Activated T-cell treated with anti-CD3 and anti-CD28 coated beads for 1 hour (primary cell): ENCODE measurements at places on chromosomes 7 and 10.

DNA sequence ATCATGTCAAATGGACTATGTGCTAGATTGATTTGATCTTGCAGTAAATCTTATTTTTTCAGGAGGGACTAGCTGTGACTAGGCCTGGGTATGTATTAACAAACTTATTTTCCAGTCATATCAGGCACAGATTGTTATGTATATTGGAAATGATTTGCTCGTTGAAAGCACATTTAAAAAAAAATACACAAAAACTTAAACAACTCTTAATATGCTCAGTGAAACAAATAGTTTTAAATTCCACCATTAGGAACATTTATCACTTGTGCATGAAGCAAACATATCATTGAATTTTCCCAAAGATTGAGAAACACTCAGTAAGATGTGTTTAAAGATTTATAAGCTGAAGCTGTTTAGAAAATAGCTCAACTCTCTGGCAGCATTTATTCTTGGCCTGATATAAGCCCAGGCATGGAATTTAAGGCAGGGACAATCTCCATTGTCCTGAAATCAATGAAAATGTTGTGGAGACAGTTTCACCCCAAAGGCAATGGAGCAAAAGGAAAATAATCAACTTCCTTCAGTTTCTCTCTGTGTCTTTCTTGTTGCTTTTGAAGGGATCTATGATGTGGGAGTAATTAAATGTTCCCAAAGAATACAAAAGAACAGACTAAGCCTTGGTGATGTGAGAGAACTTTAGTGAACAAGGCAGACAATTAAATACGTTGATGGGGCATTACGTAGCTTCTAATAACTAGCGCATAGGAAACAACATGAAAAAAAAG lies 250.3 kb downstream of the GPR37 start:
- DNase-seq, result no peak

DNA sequence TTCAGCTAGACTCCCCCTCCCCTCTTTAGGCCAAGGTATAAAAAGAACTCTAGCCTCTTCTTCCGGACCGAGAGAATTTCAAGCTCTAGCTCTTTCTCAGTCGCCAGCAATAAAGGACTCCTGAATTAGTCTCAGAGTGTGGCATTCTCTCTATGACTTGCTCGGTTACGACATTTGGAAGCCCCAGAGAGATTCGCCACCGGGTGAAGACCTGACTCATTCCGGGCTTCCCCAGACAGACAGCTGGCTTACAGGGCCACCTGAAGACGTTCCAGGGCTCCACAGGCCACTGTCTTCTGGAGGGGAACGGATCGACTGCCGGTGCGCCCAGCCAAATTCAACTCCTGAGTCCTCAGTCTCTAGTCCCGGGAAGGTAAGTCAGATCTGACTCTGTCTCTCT lies at the start of gene AKR1B15:
AKR1B15 (plus strand) TSS at position 234 of the 400 bp plus-strand sequence. CDS start 15,510 bp downstream, outside the sequence.
- no peak for DNase-seq

DNA sequence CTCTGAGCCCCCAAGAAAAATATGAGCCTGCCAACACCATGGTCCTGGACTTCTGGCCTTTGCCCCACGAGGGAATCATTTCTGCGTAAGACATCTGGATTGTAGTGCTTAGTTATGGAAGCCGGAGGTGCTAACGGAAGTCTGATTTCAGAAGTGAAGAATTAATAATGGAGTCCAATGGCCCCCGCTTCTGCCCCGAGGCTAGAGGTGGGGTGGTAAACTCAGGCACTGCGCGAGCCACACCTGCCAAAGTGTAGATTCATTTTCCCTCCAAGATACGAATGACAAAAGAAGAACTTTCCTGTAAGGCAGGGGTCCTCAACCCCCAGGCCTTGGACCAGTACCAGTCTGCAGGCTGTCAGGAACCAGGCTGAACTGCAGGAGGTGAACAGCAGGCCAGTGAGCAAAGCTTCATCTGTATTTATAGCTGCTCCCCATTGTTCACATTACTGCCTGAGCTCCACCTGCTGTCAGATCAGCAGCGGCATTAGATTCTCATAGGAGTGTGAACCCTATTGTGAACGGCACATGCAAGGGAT lies 22.3 kb downstream of the CNPY1 start:
- no peak for DNase-seq

DNA sequence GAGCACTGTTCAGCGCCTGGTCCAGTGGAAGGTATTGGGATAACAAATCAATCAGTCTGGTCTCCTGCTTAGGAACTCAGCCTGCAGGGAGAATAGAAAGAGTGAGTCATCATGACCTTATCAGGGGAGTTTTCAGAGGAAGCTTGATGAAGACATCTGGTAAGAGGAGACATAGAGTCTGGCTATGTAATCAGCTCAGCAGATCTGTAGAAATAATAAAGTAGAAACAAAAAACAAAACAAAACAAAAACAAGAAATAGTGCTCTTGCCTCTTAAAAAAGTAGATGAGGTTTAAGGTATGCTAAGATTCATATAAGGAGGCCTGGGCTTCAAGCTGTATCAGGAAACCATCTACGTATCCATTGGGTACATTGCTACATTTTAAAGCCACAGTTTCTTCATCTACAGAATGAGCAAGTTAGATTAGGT lies 14.4 kb downstream of the TAS2R41 start:
- DNase-seq, result no peak

DNA sequence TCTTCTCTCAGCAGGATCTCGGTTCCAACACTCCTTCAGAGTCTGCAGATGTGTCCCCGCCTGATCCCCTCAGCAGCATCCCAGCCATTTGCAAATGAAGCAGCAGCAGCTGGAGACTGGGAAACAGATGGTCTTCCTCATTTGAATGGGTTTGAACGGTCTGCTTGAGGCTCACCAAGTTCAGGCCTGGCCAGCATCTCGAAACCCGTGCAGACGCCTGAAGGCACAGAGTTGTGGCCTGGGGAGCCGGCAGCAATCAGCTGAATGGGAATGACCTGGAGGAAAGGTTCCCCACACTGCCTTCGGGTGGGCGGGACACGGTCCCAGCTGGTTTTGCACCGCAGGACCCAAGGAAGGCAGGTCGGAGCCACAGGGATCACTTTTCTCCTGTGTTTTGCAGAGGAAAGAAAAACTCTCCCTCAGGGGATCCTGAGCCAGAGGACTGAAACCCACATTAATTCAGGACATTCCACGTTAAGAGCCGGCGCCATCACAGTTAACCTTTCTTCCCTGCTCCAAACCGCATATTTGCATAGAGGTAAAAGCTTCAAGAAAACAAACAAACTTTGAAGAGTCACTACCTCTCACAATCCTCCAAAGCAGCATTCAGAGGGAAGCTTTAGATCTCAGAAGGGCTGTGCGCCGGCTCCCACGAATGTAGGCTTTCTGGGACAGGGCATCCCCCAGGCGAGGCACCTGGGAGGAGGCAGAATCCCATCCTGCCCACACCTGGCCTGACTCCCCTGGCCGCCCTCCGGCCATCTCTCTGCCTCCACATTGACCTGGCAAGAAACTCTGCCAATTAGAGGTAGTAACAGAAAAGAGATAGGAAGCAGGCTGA lies 17.7 kb downstream of the FGFR2 start:
- no peak for DNase-seq

- no peak for DNase-seq
Measured at GRCh38 chr7:34622771-34623250, 35.2 kb upstream of the NPSR1 start.

GRCh38 chr7:98137826-98138151 lies 31.1 kb downstream of the LMTK2 start:
- no peak for DNase-seq

DNA sequence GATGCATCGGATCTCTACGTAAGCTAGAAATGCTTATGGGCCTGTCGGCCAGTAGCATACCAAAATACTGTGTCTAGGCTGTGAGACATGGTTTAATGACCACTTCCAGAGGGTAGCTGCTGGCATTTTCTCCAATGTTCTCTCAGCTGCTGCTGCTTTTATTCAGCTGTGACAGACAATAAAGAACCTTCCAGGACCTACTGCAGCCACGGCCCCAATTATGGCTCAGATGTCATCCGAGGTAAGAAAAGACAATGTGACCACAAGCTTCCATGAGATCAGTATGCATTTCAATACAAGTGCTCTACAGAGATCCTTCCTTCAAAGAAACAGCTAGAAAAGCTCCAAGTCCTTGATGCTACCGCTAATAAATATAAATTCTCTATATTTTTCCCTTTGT lies 256.2 kb downstream of the SDHAF3 start:
- no peak for DNase-seq

- DNase-seq, result no peak
Measured at GRCh38 chr7:100575206-100575631, 1.5 kb upstream of the SAP25 start.

- DNase-seq, result no peak
Measured at GRCh38 chr10:131689486-131689885, 211.3 kb upstream of the PPP2R2D start.

DNA sequence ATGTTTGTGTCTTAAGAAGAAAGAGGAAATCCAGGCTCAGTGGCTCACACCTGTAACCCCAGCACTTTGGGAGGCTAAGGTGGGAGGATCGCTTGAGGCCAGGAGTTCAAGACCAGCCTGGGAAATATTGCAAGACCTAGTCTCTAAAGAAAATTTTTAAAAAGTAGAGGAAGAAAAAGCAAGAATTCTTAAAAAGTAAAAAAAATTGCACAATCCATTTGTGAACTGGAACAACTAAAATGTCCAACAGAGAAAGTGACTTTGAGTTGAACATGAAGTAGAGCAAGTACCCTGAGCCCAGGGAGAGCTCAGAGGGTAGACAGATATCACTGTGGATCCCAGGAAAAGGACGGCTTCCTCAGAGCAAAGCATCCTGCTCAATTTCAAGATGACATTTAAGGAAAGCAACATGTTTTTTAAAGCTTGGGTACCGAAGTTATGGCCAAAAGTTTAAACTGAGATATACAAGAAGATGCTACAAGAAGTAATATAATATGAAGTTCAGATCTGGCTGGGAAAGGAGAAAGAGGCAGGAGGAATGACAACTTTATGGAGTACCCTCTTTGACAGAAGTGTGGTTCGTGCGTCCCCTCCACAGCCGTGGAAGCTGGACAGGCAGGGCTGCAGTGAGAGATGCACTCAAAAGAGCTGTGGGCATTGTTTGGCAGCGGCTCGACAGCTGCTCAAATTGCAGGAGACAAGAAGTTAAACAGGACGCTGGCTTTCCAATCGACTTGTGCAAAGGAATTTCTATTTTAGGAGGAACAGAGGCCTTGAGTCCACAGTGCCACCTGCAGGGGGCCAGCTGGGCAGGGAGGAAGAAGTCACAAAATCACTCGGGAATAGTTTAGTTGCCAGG lies 201.3 kb downstream of the JCAD start:
- no peak for DNase-seq

GRCh38 chr10:119614686-119615085 lies 17.9 kb upstream of the TIAL1 start:
- DNase-seq, result no peak

DNA sequence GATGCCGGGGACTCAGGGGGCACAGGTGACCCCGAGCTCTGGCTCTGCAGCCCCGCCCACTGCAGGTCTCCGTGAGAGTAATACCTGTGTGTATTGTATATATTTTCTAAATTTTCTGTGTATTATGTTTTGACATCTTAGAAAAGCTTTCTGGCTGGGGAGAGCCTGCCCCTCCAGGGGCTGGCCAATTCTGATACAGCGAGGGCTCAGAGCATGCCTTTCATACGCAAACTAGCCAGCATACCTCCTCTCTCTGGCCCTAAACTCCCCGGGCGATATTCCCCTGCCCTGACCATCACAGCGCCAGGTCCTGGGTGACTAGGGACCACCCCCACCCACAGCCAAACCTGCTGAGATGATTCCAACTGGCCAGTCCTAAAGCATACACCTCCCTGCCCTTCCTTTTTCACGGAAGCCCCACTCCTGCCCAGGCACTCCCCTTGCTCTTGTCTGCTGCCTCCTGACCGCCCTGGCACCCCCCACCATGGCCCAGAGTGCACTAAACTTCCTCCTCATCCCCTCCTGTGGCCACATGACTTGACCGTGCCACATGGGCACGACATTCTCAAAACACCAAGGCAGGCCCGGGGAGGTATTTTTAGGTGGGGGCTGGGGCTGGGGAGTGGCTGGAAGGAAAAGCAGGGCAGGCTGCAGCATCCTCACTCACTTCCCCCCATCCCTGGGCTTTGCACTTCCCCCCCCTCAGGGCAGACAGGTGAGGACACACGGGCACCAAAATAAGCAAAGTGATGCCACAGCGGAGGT lies 61.5 kb downstream of the INSIG1 start:
- DNase-seq, result no peak

DNA sequence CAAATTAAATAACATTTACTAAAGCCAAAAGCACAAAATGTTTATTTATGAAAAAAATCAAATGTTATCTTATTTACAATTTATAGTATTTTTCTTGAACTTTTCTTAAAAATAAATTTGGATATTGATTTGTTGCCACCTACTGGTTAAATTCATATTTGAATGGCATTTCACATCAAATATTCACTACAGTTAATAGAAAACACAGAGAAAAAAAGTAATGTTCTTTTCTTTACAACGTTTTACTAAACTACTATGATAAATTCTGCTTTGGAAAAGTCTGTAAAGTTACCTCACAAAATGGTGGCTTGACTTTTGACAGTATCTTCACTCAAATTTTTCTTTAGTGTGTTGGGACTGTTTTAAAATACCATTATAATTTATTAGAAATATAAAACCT lies 52.7 kb downstream of the SRPK2 start:
- no peak for DNase-seq

GRCh38 chr10:11530806-11531205 lies 80.6 kb downstream of the USP6NL start:
- DNase-seq, result no peak

GRCh38 chr10:28704464-28705161 lies 27.3 kb downstream of the BAMBI start:
- DNase-seq, result no peak

DNA sequence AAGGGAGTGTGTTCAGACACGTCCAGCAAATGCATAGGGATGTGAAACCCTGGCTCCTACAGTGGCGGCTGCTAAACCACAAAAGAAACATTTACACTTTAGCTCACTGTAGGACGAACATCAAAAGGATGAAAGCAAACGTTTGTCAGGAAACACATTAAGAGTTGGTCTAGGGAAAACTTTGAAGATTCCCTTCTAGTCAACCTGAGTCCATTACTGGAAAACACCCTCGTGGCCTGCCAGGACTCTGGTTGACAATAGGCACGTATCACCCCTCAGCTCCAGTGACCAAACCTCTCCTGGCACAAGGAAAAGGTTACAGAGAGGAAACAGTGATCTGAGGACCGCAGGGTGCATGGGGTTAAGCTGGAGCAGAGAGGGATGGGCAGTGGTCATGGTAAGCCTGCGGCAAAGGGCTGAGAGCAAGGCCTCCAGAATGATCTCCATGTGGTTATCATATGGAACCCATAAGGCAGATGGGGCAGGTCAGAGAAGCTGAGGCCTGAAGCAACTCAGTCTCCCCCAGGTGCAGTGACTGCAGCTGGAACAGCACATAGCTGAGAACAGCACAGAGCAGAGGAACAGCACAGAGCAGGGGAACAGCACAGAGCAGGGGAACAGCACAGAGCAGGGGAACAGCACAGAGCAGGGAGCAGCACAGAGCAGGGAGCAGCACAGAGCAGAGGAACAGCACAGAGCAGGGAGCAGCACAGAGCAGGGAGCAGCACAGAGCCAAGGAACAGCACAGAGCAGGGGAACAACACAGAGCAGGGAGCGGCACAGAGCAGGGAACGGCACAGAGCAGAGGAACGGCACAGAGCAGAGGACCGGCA lies 49.9 kb downstream of the CHST15 start:
- no peak for DNase-seq

- no peak for DNase-seq
Measured at GRCh38 chr7:94578614-94579013, 69.0 kb downstream of the CASD1 start.
